Left lung (tissue), 14 donors: ENCODE measurements at places on chromosomes 12 and 14.
A peak's percentile ranks its signal among the peaks of the same experiment; 100 is the strongest.

DNA sequence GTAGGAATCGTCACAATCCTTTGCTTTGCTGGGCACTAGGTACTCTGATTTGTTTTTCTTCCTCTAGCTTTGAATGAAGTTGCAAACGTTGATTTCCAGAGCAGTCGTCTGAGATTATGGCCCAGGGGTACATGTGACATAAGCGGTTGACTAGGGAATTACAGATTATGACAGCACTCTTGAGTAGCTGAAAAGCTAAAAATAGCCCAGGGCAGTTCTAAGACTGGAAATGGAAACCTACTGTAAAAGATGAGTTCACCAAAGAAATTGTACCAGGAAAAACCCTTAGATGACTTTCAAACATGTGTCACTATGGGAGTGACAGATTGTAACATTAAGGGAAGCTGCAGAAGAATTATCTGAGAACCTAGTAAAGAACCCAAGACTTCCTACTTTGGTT is 108.5 kb downstream of the ANO6 start:
- no peak for DNase-seq

DNA sequence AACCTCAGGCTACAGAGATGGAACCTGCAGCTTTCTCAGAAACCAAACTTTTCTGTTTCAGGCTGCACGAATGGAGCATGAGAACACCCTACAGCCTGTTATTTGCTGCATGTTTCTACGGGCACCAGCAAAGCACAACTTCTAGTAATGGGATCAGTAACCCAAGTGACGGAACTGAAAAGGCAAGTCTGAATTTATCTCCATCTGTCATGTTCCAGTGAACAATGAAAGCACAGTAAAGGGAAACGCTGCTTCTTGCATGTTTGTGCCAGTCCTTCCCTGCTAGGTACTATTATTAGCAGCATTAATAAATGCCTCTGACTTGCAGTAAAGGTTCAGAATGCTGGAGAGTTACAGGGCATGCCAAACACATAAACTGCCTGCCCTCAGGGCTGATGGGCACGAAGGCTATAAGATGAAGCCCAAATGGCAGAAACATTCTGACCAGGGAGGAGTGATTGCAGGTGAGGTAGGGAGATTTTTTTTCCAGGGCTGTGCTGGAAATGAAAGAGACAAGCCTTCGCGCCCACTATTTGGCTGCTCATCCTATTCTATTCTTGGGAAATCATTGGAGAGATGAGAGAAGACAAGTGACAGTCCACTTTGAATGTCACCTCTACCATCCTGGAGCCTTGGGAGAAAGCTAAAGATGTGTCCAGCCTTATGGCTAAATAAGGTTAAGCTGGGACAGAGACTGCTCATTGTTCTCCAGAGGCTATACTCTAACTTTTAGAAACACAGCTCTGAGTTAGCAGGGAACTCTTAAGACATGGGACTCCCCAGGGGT is 100.4 kb upstream of the PLXNC1 start:
- no peak for DNase-seq

- DNase-seq = no peak
Observed at GRCh38 chr14:69838881-69839416, 40.3 kb upstream of the SMOC1 start.

DNA sequence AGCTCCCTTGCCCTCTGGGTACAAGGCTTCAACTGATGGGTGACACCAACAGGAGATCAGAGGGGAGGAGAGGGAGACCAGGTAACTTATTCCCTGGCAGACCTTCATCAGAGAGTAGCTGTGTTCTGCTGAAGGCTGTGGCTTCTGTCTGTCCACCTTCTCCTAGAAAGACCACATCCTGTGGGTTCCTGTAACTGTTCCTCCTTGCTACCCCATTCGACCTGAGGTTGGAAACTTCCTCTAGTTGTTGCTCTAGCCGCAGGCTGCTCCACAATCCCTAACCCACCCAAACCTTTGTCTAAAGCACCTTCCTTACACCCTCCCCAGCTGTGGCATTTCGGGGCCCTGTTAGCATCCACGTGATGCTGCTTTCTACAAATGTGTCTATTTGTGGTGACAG is 454.2 kb downstream of the DPF3 start:
- DNase-seq = no peak

DNA sequence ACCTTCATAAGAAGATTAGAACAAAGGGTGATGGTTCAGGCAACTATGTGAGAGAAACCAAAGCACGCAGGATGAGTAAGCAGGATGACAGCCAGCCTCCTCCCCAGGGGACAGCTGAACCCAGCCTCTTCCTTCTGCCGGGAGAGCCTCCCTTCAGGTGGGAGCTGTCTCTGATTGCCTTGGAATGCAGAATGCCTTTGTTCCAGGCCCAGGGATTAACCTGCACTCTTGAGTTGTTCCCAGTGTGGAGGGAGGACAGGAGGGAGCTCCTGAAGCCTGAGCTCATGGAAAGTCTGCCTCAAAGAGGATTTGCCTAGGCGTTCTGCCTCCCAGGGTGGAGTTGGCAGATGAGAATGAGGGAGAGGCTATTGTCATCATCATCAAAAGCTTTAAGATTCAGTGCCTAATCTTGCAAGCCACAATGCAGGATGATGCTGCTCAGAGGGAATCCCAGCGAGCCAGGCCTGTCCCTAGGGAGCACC is 3.6 kb upstream of the KRT6A start:
- no peak for DNase-seq

DNA sequence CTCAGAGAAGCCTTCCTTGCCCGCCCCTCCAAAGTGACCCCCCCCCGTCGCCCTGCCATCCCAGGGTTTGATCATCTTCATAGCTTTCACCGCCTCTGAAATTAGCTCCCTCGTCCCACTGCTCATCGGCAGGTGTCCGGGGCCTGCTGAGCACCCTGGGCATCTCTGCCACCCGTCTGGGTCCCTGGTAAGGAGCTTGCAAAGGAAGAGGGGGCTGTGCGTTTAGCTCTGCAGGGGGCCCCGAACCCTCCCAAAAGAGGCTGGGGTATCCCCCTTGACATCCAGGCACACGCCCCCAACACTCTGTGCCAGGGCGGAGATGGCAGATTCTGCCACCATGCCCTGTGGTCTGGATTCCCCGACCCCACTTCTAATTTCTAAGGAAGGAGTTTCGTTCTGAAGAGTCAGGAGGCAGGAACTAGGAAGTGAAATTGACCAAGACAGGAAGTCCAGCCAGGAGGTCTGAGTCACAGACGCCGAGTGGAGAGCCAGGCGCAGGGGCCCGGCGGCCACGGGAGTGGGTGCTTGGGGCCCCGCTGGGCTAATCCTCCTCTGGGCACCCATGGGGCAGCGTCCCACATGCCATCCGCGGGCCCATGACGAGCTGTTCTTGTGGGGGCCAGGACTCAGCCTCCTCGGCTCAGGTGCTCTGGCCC is 95.7 kb downstream of the RFLNA start:
- no peak for DNase-seq

- DNase-seq = no peak
Observed at GRCh38 chr12:24522736-24523135, 426.2 kb downstream of the BCAT1 start.

DNA sequence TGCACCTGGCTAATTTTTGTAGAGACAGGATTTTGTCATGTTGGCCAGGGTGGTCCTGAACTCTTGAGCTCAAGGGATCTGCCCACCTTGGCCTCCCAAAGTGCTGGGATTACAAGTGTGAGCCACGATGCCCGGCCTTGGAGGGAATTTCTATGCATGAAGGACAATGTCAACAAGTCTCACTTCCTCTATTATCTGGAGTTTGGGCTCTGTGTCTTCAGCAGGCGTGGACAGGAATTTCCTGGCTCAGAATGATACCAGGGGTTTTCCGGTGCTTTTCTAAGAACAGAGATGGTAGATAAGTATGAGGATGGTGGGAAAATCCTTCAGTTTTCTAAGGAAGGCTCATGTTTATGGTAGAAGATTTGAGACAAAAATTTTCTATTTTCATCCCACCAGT is 75.0 kb upstream of the CCDC60 start:
- DNase-seq = peak; percentile 11

- DNase-seq = no peak
Observed at GRCh38 chr14:68971411-68972035, 7.6 kb downstream of the ACTN1 start.

- DNase-seq = no peak
Observed at GRCh38 chr12:21451529-21451928, 14.1 kb downstream of the PYROXD1 start.

DNA sequence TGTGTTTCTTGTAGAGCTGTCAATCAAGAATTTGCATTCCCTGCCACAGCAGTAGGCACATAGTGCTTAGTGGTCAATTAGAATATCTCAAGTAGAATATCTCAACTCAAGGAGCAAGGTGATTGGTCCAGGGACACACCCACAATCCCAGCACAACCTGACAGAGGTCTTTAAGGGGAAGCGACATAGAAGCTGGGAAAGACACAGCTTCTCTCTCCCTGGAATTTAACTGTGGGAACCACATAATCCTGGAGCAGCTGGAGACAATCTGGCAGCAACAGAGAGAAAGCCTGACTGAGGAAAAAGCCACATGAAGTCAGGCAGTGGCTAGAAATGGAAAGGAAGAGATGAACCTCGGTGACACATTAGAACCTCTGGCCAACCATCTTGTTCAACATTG is 85.7 kb upstream of the LMO3 start:
- no peak for DNase-seq

- no peak for DNase-seq
Observed at GRCh38 chr12:104475271-104475670, 18.5 kb downstream of the CHST11 start.

DNA sequence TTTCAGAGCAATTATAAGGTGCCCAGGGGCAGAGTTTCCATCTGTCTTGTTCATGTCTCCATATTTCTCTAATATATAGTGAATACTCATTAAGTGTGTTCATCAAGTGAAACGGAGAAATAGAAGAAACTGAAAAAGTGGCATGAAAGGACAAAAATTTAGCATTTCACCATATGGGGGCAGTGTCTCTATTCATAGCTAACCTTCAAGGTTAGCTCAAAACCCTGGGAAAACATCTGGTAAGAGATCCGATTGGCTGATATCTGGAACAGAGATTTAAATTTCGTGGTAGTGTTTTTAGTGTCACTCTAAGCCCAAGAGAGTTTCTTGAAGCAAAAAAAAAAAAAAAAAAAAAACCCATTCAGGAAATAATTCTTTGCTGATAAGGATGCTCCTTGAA is 367.5 kb downstream of the DAD1 start:
- no peak for DNase-seq

DNA sequence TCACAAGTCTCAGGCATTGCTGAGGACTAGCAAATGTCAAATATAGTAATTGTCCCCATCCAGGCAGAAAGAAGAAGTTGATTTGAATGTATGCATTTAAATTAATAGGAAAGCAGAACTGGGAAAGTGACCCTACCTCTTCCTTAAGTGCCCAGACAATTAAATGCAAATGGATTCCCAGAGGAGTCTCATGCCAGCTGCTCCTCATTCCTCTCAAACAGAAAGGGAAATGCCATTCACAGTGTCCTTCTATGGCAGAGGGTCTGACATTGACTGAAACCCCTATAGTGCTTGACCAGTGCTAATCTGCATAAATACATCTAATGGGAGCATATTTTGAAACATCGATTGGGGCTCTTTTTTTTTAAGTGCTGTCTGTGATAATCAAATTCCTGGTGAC is 292.4 kb upstream of the SEL1L start:
- DNase-seq = no peak

DNA sequence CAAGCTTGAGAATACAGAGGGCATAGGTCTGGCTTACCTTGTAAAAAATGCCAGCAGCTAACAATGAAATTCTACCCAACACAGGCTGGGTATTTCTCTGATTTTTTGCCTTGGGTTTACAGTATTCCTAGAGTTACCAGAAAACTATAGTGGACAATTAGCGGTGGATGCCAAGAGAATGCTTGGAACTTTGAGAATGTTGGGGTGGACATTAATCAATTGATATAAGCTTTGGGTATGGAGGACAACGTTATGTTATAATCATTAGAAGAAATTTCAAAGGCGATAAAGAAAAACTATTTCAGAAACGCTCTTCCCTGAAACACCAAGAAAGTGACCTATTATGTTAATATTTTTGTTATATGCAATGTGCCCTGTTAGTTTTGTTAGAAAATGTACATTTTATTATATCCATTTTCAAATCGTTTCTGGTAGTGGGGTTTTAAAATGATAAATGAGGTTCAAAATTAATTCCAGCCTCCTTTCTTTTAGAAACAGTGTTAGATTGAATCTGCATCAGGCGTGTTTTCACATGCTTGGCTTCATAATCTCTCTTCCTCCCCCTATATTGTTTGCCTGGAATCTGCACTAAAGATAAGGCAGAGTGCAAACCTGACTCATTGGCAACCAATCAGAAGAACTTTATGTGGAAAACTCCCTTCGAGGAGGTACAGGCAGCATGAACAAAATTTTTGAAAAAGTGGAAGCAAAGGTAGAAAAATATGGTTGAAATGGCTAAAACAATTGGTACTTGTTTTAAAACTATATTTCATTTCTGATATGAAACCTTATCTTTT is 1.4 kb upstream of the PTPRQ start:
- DNase-seq = no peak

GRCh38 chr12:124247331-124247730 is 47.6 kb upstream of the RFLNA start:
- DNase-seq = no peak

- no peak for DNase-seq
Observed at GRCh38 chr14:90839024-90839888, 23.0 kb upstream of the TTC7B start.

DNA sequence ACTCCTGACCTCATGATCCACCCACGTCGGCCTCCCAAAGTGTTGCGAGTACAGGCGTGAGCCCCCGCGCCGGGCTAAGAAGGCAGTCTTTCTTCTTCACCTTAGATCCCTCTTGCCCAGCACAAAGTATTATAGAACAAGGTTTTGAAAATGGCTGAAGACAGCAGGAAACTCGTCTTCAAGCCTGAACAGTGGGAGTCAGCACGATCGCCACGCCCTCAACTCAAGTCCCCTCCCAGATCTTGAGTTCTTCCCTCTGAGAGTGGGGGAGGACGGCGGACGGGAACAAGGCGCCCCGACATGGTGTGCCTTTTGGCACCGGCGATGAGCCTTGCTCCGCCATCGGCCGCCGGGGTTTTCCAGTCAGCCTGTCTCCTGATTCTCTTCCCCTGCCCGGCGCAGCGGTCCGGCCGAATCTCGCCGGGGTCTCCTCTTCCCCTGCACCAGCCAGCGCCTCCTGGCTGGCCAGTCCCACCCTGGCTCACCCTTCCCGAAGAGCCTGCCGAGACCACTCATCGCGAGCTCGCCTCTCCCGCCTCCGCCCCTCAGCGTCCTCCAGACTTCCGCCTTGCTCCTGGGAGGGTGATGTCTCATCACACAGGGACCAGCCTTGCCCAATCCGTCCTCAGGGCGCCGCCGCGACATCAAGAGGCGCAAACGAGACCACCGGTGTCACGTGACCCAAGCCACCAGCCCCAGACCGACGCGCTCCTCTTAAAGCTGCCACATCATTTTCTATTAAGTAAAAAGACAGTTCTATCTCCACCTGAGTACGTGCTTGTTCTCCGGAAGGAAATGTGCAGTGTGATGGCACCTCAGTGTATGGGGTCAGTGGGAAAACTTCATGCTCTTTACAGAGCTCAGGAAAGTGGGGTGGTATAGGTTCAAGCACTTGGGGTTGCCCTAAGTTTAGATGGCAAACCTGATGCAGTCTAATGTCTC is at the start of gene CHMP4A:
Gene CHMP4A (minus strand): TSS at position 565 of the 942 bp plus-strand sequence. CDS start 49 bp downstream, at position 516.
- peak; percentile 95 for DNase-seq

DNA sequence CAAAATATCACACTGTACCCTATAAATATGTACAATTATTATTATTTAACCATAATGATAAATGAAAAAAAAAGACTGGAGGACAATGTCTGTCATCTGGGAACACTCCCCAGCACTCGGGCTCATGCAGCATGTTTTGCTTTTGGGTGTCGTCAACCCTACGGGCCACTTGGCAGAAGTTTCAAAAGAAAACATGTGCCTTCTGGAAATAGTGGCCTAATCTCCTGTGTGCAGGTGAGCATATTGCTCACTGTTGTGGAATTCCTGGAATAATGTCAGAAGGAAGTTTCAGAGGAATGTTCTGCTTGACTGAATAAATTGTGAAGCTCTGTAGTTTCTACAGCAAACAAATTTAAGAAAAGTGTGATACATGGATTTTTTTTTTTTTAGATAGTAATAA is 298.3 kb downstream of the SSPN start:
- no peak for DNase-seq
